Ovary (tissue), 10 donors: ENCODE measurements at places on chromosomes 5 and 9.
A peak's percentile ranks its signal among the peaks of the same experiment; 100 is the strongest.

DNA sequence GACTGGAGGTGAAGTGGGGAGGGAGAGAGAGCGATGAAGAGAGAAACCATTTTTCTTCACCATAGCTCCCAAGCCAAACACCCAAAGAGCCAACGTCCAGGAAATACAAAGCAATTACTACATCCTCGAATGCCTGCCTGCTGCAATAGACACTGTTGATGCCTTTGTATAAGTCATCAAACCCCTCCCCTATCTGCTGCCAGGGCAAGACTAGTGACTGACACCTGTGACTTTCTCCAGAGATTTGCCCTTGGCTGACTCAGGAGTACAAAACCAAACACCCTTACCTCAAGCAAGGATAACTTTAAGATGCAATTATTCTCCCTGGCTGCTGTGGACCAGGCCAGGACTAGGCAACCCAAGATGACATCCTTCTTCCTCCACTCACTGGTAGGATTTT, 81.8 kb upstream of the RASA1 start:
- DNase-seq, result no peak

GRCh38 chr5:22521521-22521920, 331.6 kb downstream of the CDH12 start:
- DNase-seq, result no peak

GRCh38 chr5:42995360-42995751, 44.8 kb downstream of the ANXA2R start:
- no peak for DNase-seq

GRCh38 chr5:97231025-97231636, 48.1 kb upstream of the RIOK2 start:
- peak; percentile 15 for DNase-seq

DNA sequence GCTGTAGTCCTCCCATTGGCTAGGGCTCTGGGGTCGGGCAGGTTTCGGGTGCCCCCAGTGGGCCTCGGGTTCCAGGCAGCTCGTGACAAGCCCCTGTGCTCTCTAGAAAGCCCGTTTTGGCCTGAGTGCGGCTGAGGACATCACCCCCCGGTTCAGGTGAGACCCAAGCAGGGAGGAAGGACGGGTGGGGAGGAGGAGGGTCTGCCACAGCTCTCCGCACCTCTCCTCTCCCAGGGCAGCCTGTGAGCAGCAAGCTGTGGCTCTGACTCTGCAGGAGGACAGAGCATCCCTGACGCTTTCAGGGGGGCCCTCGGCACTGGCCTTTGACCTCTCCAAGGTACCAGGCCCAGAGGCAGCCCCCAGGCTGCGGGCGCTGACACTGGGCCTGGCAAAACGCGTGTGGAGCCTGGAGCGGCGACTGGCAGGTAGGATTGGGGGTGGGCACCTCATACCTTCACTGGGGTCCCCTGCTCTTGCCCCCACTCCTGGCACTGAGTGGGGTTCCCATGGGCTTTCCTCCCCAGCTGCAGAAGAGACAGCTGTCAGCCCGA, 672 bp downstream of the PAXX start:
- DNase-seq, result peak; percentile 48

DNA sequence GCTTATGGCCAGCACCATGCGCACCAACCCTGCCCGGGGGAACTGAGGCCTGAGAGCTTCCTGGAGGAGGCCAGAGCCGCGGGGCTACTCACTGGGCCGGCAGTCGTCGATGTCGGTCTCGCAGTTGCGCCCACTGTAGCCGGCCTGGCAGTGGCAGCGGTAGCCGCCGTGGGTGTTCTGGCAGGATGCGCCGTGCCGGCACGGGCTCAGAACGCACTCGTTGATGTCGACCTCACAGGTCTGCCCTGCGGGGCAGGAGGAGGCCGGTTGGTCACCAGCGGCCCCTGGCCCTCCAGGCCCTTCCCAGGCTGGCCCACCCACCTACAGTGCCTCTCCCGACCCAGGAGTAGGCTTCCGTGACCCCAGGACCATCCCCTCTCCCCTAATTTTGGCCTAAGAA, 27.7 kb upstream of the SEC16A start:
- no peak for DNase-seq

DNA sequence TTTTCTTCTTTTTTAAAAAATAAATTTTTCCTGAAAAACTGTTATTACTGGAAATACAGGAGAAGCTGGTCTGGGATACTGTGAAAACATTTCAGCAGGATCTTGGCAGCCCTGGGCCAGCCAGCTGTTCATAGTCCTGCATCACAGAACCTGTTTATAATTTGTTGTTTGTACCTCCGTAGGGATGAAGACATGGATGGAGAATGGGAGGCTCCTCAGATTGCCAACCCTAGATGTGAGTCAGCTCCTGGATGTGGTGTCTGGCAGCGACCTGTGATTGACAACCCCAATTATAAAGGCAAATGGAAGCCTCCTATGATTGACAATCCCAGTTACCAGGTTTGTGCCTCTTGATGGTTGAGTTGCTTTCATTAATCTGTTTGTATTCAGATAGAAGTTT, 12.4 kb upstream of the MAML1 start:
- no peak for DNase-seq

- no peak for DNase-seq
Observed at GRCh38 chr9:85702726-85703289, 38.9 kb downstream of the AGTPBP1 start.

DNA sequence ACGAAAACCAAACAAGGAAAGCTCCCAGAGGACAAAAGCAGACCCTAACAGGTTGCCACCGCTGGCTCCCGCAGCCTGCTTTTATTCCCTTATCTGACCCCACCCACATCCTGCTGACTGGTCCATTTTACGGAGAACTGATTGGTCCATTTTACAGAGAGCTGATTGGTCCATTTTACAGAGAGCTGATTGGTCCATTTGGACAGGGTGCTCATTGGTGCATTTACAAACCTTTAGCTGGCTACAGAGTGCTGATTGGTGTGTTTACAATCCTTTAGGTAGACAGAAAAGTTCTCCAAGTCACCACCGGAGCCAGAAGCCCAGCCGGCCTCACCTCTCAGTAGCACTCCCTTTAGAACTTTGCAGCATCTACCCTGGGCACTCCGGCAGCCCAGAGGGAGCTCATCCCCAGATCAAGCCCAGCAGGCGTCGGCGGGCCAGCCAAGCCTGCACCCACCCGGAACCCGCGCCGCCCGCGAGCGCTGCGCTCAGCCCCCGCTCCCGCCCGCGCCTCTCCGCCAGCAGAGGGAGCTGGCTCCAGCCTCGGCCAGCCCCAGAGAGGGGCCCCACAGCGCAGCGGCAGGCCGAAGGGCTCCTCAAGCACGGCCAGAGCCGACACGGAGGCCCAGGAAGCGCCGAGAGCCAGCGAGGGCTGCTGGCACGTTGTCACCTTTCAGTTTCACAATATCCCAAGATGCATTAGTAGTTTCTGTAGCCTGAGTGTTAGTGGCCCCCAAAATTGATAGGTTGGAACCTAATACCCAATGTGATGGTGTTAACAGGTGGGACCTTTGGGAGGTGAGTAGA, 35.3 kb upstream of the CLPTM1L start:
- no peak for DNase-seq
